Activated CD4-positive, alpha-beta T cell treated with anti-CD3 and anti-CD28 coated beads for 24 hours (primary cell): ENCODE measurements at places on chromosomes 3 and 15.

DNA sequence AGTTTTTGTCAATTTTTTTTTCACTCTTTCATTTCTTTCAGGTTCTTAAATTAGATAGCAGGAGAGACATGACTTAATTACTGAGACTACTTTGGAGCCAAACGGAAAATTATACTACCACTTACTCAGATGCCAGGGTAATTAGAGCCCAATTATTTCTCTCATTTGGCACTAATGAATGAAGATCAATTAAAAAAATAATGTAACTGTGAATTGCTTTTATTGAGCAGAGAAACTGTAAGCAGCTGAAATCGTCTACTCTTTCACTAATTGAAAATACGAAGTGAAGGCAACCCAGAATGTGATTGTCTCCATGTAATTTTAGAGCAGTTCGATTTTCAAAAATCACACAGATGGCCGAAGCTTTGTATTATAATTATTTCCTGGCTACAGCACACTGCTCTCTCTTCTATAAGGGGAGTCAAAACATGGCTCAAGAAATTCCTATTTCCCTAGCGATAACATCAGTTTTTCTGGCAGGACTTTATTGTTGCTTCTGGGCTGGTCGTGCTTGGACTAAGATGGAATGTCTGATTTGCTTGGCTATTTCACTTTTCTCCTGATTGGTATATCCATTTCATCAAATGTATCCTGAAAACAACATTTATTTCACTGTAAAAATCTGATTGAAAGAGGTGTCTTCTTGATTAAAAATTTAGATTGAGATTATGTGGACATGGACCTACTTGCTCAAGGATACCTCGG, 55.8 kb upstream of the PDZRN3 start:
- no peak for DNase-seq

GRCh38 chr15:95816591-95816990, 513.9 kb upstream of the NR2F2 start:
- no peak for DNase-seq

DNA sequence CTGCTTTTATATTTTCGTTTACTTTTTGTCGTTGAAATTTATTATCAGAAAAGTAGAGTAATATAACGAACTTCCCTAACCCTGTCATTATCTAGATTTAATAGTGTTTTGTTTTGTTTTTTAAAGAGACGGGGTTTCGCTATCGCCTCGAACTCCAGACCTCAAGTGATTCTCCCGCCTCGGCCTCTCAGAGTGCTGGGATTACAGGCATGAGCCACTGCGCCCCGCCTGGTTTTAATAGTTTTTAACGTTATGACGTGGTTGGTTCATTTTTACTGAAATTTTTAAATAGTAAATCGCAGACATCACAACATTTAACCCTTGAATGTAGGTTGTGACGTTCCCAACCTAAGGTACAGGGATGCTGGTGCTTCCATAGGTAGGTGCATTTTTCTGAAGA, 1.0 kb downstream of the NGRN start:
- no peak for DNase-seq

- no peak for DNase-seq
Observed at GRCh38 chr15:59333401-59334075, 39.1 kb downstream of the MYO1E start.

DNA sequence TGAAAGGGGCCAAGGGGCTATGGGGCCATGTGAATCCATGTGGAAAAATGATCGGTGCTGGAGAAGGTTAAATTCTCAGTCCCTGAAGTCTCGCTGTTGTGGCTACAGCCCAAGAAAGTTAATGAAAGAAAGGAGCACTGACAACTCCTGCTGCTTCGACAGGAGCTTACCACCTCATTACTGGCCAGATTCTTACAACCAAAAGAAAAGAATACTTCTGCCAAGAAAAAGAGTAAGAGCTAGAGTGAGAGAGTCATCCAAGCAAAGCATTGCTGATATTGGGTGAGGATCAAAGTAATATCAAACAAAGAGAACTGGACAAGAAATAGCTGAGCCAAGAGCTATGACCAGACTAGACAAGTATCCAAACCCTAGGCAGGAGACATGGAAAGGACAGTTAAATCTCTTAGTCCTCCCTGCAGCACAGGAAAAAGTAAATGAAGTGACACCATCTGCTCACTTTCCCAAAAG, 348.4 kb upstream of the PLSCR5 start:
- no peak for DNase-seq

- no peak for DNase-seq
Observed at GRCh38 chr3:25689226-25689625, 24.5 kb upstream of the TOP2B start.

DNA sequence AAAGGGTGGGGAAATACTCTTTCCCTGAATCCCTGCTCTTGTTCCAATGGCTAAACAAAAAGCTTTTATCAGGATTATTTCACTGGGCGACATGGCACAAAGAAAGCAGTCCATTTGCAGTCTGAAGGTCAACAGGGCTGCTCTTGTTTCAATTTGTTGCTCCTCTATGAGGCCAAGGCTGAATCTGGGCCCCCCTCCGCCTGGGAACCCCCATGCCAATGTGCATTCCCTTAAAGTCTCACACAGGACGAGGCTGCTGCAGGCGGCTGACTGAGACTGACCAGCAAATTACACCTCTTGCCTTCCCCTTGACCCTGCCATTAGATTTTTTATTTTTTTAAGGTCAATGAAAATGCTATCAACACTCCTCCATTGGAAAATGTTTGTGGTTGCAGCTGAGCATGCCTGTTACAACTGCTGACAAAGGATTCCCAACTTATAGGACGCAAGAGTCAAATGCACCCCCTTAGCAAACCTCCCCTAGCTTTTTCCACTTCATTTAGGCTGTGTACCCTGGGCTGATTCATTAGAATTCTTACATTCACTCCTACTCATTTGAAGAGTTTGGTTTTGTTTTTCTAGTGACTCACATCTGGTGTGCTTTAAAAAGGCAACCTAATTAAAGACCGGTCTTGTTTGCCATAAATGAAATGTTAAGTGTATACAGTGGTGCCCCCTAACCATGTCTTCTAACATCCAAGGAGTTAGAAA, 60.8 kb upstream of the ARHGEF3 start:
- no peak for DNase-seq
